ENCODE measurements at places on chromosomes 12 and 14.

- no peaks in the 10 kb centered on the region for H3K4me1 ChIP-seq
- H3K27ac ChIP-seq, result no peak overlapping the region
- no peaks in the 10 kb centered on the region for H3K36me3 ChIP-seq
- H3K27me3 ChIP-seq, result no peaks in the 10 kb centered on the region
- DNase-seq, result no peak
Measured at GRCh38 chr12:70787612-70788011, 132.9 kb downstream of the PTPRR start.

GRCh38 chr12:54019924-54020590, 8.2 kb upstream of the HOXC6 start:
- no peaks in the 10 kb centered on the region for H3K4me1 ChIP-seq
- H3K27me3 ChIP-seq, result peaks cover 48% of the 10 kb centered on the region
- no peak for DNase-seq
- H3K4me3 ChIP-seq, result no peak overlapping the region
- H3K27ac ChIP-seq, result no peak overlapping the region

DNA sequence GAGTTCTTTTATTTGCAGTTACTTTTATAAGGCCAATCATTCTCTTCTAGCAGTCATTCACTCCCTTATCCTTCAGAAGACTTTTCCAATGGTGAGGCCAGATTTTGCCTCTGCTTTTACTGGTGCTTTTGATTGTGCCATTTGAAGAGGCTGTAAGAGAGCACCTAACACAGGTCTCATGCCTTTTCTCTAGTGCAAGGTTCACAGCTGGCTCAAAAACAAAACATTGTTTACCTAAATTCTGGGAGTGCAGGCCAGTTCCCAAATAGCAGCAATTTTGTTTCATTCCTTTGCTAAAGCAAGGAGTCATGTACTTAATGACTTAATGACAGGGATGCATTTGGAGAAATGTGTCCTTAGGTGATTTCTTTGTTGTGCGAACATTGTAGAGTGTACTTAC, 192.0 kb downstream of the SYT10 start:
- no peaks in the 10 kb centered on the region for H3K27me3 ChIP-seq
- H3K4me1 ChIP-seq, result no peaks in the 10 kb centered on the region
- no peak for DNase-seq

DNA sequence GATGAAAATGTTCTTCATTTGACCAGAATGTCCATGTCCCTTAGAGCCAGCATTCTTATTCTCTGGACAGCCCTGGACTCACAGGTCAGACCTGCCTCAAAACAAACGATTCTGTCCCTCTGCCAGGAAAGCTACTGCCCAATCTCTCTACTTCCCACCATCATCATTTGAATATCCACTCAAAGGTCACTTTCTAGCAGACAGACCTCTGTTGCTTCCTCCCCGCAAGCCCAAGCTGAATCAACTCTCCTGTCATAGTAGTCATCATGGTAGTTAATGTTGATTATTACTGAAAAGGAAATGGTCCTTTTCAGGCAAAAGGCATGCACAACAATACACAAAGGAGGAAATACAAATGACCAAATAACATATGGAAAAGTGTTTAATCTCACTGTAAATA, 39.6 kb upstream of the CPM start:
- H3K27me3 ChIP-seq, result no peaks in the 10 kb centered on the region
- H3K27ac ChIP-seq, result no peak overlapping the region
- H3K4me3 ChIP-seq, result no peak overlapping the region
- no peak for DNase-seq
- H3K36me3 ChIP-seq, result no peaks in the 10 kb centered on the region

DNA sequence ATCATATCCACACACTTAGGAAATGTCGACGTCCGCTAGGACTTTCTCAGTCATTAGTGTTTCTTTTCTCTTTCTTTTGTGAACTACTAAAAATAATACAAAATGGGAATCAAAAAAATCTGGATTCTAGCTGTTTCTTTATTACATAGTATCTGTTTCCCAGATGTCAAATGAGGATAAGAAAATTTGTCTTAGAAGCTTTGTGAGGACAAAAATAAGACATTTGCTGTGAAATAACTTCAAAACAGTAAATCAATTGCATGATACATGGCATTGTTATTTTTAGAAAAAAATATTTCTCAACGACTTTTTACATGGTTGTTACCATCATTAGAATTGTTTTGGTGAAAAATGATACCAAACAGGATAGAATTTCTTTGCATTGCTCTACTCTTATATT, 71.4 kb upstream of the IFNG-AS1 start:
- no peaks in the 10 kb centered on the region for H3K27me3 ChIP-seq
- no peak for DNase-seq
- H3K4me3 ChIP-seq, result no peak overlapping the region
- no peaks in the 10 kb centered on the region for H3K4me1 ChIP-seq

DNA sequence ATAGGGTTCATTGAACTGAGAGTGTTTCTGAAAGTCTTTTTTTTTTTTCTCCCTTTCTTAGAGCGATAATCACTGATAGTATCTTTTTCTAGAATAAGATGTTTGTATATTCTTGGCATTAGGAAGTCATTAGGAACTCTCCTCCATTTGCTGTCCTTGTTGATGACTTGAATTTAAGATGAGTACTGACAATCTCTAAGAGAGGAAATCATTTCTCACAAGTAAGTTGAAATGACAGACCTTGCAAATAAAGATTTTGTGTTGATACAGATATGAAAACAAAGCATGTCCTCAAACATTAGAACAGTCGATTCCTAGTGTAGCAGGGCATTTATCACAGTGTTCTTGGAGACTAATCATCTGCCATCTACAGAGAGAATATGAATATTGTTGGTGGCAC, 458.4 kb upstream of the SYT1 start:
- H3K27me3 ChIP-seq, result no peaks in the 10 kb centered on the region
- DNase-seq, result no peak
- H3K36me3 ChIP-seq, result no peaks in the 10 kb centered on the region

- peaks cover 18% of the 10 kb centered on the region for H3K27me3 ChIP-seq
- H3K4me3 ChIP-seq, result no peak overlapping the region
- no peaks in the 10 kb centered on the region for H3K4me1 ChIP-seq
- DNase-seq, result no peak
Measured at GRCh38 chr14:103220982-103221641, 97.9 kb downstream of the TNFAIP2 start.

- H3K4me3 ChIP-seq, result no peak overlapping the region
- no peak for DNase-seq
Measured at GRCh38 chr12:7346551-7347225, 42.8 kb downstream of the ACSM4 start.

DNA sequence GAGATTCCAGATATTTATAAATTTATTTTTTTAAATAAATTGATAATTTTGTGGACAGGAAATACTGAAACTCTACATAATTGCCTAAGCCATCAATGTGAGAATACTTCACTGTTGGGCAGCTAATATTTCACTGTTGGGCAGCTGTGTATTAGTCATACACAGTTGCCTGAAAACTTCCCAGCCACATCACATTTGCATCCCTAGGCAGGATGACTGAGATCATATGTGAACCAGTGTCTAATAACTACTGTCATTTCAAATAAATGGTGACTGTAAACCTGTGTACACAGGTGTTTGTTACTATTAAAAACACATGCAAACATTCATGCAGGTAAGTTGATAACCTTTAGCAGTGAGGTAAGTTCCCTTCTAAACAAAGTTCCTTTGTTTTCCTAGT, 43.9 kb downstream of the TMTC3 start:
- H3K36me3 ChIP-seq, result peaks cover 35% of the 10 kb centered on the region
- DNase-seq, result no peak
- H3K27ac ChIP-seq, result no peak overlapping the region
- H3K27me3 ChIP-seq, result no peaks in the 10 kb centered on the region
- no peaks in the 10 kb centered on the region for H3K4me1 ChIP-seq

All from common myeloid progenitor, CD34-positive (primary cell).